ENCODE measurements at places on chromosomes 6 and 20.

- no peak for DNase-seq
These were observed 84.5 kb upstream of the MCHR2 start for GRCh38 chr6:100078509-100078908.

DNA sequence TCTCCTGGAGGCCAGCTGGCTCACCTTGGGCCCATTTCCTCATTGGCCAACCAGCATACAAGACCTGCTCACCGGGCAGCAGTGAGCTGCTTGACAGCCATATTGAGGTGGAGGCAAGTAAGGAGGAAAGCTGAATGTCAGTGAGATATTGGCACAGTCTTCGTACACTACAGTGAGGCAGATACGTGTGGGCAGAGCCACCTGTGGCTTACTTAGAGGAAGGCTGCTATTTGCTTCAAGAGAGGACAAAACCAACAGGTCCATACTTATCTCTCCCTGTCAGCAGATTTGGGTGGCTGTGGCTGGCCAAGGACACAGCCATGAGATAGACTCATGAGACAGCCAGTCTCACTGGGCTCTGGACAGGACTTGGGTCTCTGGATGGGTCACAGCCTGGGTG, 15.1 kb upstream of the MCM3 start:
- no peak for DNase-seq

GRCh38 chr20:54570561-54570960, 95.2 kb downstream of the DOK5 start:
- DNase-seq: no peak

- DNase-seq: no peak
These were observed 41.0 kb downstream of the ZMYND8 start for GRCh38 chr20:47315339-47316056.

GRCh38 chr6:146891615-146892265, 293.0 kb downstream of the ADGB start:
- no peak for DNase-seq
